Fibroblast of lung (primary cell): ENCODE measurements at places on chromosomes 1 and 21.

- DNase-seq = no peak
These were observed 199.3 kb downstream of the CAMTA1 start for GRCh38 chr1:6984536-6984935.

DNA sequence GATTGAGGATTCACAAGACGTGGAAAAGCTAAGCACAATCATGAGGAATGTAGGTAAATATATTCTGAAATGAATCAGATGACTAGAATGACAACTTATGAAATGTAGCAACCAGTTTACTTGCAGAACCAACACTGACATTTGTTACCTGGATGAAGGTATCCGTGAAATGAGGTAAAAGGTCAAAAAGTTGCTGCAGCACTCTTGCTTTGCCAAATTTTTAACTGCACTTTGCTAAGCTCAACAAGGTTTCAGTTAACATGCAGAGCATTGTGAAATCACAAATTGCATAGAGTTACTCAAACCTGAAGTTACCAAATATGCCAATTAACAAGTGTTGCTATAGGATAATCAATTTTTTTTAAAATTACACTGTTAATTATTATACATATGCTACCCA lies 1280.1 kb downstream of the KCNT2 start:
- no peak for DNase-seq

DNA sequence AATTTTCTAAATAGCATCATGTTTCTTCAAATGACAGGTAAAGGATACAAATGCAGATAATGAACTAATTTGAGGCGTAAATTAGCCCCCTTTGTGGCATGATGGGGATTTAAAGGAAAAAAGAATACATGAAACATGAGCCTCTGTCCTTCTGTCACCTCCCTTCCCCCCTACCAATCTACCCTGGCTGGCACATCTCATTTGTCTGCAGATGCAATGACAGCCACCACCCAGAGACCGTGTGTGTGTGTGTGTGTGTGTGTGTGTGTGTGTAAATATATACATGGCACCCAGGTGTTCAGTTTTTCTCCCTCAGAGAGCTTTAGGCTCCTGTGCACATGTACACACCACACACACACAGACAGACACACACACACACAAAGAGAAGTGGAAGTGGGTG lies 451.1 kb downstream of the RWDD3 start:
- DNase-seq = no peak

GRCh38 chr1:62712336-62713243 lies 24.4 kb upstream of the DOCK7 start:
- DNase-seq = no peak

DNA sequence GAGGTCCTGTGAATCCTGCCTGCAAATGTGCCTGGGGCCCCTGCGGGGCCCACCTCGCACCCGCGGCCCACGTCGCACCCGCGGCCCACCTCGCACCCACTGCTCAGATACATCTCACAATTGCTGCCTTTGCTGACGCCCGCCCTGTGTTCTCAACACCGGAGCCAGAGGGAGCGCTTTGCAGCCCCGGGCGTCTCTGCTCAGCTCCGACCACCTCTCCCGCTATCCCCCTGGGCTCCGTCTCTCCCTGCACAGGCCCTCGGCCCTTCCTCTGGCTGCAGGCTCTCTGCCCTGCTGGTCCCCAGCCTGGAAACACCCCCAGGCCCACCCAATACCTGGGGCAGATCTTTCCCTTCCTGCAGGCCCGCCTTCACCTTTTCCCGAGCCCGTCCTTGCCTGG lies 44.8 kb downstream of the TP73 start:
- no peak for DNase-seq

DNA sequence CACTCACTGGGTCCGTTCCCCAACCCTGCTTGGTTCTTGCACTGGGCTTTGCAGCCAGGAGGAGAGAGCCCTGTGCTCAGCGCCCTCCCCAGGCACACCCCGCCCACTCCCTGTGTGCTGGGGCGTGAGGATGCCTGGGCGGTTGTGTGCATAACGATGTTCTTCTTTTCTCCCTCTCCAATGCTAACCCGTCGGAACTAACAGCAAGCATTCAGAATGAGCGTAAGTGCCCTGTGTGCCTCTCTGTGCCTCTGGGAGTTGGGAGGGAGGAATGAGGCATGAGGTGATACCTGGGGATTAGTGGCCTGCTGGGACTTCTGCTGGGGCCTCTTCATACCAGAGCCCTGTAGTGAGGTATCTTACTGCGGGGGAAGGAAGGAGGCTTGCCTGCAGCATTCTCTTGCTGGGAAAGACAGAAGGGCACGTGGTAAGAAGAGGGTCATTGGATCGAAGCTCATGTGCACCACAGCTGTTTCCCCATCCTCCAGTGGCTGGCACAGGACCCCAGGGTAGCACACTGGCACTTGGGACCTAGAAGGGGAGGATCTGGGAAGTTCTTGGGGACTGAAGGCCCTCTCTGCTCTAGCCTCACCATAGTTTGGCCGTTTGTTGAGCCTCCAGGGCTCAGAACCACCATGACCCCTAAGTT lies 79.8 kb downstream of the NFASC start:
- no peak for DNase-seq

DNA sequence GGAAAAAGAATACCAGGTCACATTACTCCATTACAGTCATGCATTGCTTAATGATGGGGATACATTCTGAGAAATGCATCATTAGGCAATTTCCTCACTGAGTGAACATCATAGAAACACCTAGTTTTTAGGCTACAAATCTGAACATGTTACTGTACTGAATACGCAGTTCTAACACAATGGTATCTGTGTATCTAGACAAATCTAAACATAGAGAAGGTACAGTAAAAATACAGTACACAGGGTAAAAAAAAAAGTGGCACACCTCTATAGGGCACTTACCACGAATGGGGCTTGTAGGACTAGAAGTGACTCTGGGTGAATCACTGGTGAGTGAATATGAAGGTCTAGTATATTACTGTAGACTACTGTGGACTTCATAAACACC lies 115.7 kb downstream of the AKT3 start:
- peak; percentile 42 for DNase-seq

GRCh38 chr1:65469126-65469888 lies 48.8 kb downstream of the LEPR start:
- DNase-seq = no peak

DNA sequence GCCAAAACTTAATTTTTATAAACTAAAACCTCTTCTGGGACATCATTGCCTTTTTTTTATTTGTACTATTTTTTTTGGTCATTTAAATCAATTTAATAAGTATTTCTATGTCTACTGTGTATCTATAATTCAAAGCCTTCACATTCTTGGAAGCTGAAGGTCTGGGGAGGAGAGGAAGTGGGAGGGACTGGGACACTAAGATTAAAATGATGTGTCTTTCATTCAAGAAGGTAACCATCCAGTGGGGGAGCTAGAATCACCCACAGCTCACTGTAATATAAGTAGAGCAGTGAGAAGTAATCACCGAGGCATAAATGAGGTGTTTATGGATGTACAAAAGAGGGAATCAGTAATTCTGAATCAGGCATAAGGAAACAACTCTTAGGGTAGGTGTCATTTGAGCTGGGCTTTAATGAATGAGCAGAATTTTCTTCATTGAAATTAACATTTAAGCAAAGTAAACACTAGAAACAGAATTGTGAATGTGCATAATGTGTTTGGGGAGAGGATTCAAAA lies 52.8 kb downstream of the PTGER3 start:
- DNase-seq = no peak

DNA sequence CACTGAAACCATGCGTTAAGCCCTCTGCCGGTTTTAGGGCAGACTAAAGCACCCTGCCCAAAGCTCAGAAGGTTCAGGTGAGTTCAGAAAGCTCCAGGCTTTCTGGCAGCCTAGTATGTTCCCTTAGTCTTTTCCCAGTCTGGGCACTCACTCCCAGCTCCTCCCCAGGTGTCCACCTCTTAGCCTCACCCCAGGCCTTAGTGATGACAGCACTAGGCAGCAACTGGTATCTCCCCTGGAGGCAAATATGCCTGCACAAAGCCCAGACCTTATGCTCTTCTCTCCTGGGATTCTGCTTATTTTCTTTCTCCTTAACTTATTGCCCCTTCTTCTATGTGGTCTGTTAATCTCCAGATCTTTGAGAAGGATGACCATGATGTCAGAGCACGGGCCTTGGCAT lies 80.2 kb downstream of the CD58 start:
- DNase-seq = no peak
